Activated naive CD4-positive, alpha-beta T cell treated with anti-CD3 and anti-CD28 coated beads, Interleukin-2, amount 10 ng/mL, durations not matched to agents 7 days and 5 days (primary cell): ENCODE measurements at places on chromosomes 2 and 18.

- no peak for DNase-seq
Observed at GRCh38 chr2:65545837-65546805, 113.7 kb upstream of the SPRED2 start.

DNA sequence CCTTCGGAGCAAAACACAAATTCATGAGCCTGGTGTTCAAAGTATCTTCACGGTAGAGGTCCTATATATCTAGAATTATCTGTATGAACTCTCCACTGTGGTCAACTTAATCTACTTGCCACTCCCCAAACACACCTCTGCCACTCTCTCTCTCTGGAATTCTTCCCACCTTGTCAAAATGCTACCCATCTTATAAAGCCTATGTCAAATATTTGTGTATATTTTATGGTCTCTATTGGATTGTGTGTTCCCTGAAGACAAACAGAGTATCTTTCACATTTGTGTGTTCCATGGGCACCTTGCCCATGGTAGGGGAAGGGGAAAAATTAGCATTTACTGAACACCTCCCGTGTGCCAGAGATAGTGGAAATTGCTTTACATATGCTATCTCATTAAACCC is 83.2 kb upstream of the ATL2 start:
- DNase-seq = no peak

GRCh38 chr2:177908182-177908581 is 164.4 kb downstream of the PDE11A start:
- DNase-seq = no peak

DNA sequence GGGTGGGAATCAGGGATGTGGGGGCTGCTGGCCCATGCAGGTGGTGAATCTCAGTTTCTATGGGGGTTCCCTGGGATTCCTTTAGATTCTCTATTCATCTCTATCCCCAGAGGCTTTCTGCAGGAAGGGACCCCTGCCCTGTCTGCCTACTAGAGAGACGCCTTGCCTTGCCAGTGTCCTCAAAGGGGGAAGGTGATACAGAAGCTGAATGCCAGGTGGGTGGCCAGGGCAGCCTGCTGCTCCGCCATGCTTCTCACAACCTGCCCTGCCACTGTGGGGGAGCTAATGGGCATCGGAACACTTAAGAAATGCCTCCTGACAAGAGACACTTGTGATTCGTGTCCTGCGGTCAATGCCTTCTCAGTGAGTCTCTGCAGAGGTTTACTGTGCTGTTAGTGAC is 368.4 kb downstream of the EN1 start:
- DNase-seq = no peak

GRCh38 chr2:43136876-43137275 is 89.5 kb downstream of the ZFP36L2 start:
- DNase-seq = peak; percentile 92

DNA sequence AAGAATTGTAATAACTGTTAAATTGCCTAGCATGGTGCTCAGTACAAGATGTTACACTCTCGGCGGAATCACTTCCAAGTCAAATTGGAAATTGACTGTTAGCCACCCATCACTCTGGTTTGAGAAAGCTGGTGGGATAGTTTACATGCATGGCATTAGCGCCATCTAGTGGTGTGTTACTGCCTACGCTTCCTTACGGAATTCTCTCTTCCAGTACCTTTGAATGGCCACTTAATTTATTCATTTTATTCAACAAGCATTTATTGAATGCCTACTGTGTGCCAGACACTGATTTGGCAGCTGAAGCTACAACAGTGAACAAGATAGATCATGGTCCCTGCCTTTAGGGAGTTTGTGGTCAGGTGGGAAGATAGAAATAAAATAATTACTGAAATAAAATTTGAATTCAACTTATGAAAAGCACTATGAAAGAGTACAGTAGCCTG is 171.2 kb downstream of the TMEM247 start:
- peak; percentile 78 for DNase-seq

DNA sequence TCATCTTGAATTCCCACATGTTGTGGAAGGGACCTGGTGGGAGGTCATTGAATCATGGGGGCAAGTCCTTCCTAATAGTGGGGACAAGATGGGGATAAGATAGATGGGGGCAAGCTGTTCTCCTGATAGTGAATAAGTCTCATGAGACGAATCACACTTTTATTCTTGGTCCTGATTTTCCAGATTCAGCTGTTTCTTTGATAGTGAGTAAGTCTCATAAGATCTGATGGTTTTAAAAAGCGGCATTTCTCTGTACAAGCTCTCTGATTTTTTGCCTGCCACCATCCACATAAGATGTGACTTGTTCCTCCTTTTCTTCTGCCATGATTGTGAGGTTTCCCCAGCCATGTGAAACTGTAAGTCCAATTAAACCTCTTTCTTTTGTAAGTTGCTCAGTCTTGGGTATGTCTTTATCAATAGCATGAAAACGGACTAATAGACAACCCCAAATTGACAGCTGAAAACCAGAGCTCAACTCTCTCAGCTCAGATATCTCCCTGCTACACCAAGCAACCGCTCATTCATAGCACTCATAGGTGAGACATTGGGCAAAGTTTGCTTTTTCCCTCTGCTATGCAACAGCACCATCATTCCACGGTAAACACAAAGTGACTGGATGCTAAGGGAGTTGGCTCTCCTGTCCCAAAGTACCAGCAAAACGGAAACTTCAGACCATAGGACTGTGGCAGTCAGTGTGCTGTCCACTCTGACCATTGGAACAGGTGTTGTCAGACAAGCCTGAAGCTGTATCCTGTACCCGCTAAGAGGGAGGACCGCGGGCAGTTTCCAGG is 44.9 kb upstream of the TBC1D8 start:
- DNase-seq = no peak

DNA sequence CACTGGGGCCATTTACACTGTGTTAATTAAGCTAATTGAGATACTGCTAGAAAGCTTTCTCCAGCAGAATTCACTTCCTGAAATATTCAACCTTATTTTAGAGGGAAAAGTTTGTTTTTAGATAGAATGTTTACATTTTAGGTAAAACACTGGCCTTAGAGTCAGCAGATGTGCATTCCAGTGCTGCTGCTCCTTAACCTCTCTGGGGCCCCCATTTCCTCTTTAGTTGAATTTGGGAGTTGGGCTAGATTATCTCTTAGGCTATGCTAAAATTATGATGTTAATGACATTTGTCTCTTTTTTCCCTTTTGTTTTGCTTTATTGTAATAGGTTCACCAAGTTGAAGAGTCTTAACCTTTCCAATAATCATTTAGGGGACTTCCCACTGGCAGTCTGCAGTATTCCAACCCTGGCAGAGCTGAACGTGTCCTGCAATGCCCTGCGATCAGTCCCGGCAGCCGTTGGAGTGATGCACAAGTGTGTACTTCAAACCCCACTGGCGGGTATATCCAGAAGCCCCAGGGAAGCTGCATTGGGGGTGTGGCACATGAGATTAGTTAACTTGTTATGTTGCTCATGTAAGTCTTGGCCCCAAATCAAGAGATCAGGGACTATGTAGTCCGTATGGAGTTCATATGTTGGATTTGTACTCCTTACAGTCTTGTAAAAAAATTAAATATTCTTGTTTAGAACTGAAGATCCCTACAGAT is 179.5 kb downstream of the PHLPP1 start:
- no peak for DNase-seq

DNA sequence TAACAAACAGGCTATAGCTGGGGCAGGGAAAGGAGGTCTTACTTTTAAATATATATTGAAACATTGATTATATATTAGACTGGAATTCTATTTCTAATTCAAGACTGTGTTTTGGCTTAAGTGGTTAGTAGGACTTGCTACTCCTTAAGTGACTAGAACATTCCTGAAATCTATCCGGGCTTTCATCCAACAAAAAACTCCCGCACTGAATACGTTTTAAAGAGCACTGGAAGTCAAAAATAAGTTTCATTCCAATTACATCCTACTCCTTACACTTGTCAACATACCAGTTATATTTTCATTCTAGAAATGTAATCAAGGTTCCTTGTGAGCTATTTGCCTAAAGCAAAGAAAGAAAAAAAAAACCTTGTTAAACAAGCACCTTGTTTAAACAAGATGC is 204.6 kb downstream of the SP3 start:
- no peak for DNase-seq

DNA sequence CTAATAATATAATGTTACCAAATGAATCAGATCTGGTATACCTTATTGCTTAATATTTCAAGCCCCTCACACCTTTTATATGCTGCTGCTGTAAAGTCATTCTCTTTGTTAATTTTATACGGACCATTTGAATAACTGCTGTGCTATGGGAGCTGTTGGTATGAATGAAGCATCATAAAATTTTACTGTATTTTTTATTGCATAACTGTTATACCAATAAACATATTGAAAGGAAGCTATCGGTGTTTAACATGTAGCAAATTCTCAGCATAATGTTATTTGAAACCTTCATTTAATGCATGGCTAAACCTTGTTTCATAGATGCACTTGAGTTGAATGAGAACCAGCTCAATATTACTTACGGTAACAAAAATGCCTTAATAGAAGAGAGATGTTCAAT is 1040.3 kb downstream of the SOCS6 start:
- no peak for DNase-seq

- no peak for DNase-seq
Observed at GRCh38 chr2:125172181-125172580, 1147.1 kb downstream of the CNTNAP5 start.

DNA sequence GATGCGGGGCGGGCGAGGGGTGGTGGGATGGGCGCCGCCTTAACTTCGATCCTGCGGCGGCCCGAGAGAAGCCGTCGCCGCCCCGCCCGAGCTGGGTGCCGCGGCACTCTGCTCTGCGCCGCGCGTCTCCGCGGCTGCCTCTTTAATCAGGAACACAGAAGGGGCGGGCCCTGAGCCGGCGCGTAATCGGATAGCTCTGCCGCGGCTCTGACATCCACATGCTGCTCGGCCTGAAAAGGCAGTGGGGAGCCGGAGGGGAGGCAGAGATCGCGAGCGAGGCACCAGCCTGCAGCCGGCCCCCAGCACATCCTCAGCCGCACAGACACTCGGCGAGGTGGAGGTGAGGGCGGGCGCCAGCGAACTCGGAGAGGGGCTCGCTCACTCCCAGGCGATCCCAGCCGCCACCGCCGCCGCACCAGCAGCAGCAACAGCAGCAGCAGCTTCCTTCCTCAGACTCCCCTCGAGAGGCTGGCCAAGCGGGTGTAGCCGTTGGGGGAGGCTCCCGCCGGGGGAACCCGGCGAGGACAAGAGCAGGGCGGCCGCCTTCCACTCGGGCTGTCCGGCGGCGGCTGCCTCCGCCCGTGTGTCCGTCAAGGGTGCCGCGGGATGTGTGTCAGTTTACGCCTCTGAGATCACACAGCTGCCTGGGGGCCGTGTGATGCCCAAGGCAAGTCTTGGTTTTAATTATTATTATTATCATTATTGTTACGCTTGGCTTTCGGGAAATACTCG is at the start of gene NRP2:
Gene NRP2, plus strand, starts transcription at position 263 of the 732 bp plus-strand sequence. CDS start 790 bp downstream, outside the sequence.
- peak; percentile 83 for DNase-seq

DNA sequence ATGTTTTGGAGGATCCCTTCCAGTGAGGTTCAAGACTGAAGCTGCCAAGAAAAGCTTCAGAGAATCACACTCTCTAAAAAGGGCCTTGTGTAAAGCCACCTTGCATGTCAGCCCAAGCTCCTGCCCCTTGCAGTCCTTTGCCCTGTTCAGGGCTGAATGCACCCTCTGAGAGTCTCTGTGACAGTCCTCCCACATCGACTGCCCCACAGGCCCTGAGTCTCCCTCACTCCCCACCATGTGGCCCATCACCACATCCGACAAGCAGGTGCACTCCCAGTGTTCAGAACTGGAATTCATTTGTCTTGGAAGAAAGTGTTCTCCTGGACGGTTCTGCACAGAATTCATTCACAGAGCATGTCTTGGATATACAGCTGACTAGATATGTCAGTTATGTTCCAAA is 31.0 kb downstream of the BCL11A start:
- no peak for DNase-seq

DNA sequence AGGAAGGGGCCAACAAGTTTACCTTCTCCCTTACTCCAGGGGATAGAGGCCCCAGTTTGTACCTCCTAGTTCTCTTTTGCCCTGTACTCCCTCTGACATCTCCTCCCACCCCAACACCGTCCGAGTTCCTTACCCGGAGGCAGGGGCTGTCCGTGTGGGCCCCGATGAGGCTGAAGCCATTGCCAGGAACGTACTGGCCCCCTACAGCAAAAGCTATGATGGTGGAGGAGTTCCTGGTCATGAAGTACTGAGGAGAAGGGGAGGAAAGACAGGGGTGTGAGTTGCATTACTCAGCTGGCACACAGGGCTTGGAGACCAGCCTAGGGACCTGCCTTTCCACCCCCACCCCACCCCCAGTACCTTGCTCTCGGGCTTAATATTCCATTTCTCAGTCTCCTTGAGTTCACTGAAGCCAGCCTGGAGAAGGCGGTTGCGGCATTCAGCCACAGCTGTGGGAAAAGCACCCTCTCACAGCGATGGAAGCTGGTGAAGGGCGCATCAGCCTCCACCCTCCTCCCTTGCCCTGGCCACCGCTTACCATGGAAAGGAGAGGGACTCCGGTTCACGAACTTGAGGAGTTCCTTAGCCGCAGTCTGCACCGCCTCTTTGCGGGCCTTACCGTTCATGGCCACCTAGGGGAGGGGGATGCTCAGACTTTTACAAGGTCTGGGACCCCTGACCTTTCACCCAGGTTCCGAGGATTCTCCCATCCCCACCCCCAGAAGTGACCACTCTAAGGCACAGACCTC is 1.0 kb downstream of the DNPEP start:
- DNase-seq = no peak

DNA sequence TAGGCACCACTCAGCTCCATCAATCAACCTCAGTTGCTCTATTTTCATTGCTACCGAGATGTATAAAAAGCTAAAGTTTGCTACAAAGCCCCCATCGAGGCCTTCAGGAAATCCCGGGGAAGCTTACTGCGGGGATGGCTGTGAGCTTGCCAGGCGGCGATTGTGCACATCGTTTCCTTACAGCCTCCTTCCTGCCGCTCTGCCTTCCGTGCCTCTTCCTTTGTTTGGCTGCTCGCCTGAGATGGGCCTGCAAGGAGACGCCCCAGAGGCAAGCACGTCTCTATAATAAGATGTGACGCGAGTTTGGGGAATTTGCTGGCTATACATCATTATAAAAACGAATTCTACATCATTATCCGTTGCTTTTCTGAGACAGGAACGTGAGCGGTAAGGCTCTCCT is 41.6 kb downstream of the DHRS9 start:
- no peak for DNase-seq

GRCh38 chr18:11511434-11512095 is 97.8 kb upstream of the SLC35G4 start:
- DNase-seq = no peak
